ENCODE measurements at places on chromosomes 6 and 20. TPM values are rescaled to one million over a fixed set of nuclear protein-coding genes. Genes with fewer than 3 reads are reported as not detected.

DNA sequence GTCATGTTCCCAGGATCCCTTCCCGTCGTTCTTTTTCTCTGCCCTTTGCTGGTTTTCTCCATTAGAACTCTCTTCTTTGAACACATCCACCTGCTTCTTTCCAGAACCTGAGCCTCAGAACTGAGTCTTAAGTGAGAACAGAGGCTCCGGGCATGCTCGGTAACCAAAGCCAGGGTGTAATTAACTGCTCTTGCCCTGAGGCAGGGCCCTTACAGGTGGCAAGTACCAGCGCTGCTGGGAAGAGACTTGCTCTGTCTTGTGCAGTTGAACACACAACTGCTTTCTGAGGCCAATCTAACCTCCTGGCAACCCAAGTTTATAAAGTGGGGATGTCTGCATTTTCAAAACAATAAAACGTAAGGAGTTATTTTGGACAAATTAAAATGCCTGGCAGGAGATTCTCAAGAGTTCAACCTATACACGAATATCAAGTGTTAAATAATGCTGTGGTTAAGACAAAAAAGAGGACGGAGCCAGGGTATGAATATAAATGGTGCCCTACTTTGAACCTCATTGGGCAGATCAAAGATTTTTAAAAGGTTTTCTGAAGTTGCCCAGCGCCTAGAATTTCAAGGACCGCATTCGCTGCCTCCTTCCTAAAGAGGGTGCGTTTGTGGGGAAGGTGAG is 12.4 kb upstream of the DEK start:
- DNase-seq = no peak

Gene CYP39A1
- 1.4 TPM for polyA plus RNA-seq

- peak; percentile 44 for DNase-seq
These were observed 576 bp upstream of the RRP36 start for GRCh38 chr6:43020847-43021246.

Gene GLP1R
- polyA plus RNA-seq = 0.07 TPM

DNA sequence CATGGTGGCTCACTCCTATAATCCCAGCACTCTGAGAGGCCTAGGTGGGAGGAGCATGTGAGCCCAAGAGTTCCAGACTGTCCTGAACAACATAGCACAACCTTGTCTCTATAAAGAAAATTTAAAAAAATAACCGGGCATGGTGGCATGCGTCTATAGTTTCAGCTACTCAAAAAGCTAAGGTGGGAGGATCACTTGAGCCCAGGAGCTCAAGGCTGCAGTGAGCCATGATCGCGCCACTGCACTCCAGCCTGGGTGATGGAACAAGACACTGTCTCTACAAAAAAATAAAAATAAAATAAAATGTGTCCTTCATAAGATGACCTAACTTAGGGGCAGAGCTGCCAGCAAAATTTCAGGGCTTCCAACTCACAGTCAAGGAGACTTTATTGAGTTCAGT is 12.6 kb downstream of the ID4 start:
- no peak for DNase-seq
